Fibroblast of gingiva (primary cell): ENCODE measurements at places on chromosomes 2 and 18.

DNA sequence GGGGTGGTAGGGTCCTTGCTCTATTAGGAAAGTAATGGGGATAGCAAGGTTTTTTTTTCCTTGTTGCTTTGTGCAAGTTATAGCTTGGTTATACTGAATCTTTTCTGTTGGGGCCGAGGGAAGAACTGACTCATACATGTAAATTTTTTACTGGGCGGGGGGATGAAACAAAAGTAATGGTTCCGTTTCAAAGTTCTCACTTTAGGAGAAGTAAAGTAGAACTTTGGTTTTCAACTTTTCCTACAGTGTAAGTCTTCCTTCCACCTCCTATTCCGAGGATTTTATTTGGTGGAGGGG, 1.1 kb downstream of the AFTPH start:
- DNase-seq = peak; percentile 3

DNA sequence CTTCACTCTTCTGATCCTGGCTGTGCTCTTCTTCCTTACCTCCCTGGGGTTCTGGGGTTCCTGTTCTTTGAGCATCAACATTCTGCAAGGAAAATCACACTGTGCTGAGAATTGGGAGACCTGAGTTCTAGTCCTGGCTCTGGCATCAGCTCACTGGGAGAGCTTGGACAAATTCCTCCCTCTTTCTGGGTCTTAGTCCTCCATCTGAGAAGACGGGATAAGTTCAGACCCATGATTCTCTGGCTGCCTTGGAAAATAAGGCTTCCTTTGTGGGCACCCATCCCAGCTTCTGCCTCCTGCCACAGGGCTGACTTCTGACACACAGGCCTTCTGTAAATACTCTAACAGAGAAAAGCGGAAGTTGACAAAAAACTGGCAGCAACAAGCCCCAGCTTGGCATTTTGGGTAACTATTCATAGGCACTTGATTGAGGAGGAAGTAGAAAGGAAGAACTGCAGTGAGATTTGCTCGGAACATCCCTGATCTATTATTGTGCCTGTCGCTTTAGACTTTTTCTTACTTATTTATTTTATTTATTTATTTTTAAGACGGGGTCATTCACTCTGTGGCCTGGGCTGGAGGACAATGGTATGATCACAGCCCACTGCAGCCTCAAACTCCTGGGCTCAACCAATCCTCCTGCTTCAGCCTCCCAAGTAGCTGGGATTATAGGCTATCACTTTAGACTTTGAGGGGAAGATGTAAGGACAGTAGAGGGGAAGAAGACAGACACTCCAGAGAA, 7.9 kb downstream of the PCBP1 start:
- peak; percentile 86 for DNase-seq

DNA sequence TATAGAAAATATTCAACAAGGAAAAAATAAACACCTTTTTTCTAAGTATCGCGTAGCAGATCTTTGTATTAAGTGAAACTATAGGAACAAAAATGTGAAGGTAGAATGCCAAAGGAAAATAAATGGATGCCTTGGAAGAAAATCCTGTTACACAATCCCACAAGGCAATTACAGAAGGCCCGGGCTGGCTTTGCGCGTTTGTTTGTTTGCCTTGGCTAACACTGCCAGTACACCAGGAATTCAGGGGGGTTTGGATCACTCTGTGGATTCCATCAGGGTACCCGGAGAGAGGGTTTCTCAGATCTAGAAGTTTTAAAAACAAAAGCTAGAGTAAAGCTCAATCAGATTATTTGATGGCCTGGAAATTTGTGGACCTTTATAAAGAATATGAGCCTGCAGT, 478.3 kb downstream of the FBXO15 start:
- DNase-seq = peak; percentile 91

DNA sequence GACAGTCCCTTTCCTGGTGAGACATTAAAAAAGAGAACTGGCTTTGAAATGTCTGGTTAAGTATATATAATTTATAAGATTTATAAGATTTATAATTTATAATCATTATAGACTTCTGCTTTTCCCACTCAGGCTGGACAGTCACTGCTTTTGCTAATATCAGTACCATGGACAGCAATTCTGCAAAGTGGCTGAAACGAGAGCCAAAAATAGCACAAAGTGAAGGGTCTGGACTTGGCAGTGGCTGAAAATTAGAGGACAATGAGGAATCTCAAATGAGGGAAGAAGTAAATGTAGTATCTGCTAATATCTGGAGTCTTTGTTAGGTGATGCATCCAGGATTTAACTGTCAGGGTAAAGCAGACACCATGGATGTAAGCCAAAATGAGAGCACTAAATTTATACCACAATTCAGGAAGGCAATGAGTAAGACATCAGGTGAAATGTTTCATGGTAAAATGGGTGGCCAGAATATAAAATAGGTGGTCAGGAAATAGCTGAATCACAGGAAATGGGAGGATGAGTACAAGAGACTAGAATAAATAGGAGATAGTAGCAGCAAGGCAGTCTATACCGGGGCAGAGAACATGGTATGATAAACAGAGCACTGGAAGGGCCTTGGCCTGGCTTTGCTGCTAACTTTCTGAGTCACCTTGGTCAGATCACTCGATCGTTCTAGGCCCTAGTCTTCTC, 39.6 kb upstream of the BOD1L2 start:
- DNase-seq = no peak

- no peak for DNase-seq
These were observed 140.6 kb downstream of the CCDC148 start for GRCh38 chr2:158315803-158316414.

DNA sequence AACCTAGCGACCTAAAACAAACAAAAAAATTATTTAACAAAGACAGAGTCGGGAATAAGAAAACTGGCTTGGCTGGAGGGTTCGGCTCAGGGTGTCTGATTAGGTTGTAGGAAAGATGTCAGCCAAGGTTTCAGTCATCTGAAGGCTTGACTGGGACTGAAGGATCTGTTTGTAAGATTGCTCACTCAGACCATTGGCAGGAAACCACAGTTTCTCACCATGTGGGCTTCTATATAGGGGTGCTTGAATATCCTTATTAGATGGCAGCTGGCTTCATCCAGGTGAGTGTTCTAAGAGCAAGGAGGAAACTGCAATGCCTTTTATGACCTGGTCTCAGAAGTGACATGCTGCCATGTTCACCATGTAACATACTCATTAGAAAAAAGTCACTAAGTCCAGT, 999 bp upstream of the IL36B start:
- DNase-seq = no peak

DNA sequence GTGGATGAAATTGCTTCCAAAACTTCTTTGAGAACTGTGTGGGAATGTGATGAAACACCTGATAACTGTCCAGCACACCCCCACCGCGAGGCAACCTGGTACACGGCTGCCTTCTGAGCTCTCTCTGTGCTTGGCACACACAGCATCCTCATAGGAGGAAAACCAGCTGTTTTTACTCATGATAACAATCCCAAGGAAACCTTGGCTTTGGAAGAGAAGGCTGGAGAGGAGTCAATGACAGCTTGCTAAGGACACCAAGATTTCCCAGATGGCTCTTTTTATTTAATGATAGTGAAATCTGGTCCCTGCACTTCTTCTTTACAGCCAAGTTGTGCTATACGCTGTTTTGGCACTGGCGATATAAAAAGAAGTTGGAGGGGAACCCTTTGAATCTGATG, 232.5 kb upstream of the FN1 start:
- DNase-seq = no peak

DNA sequence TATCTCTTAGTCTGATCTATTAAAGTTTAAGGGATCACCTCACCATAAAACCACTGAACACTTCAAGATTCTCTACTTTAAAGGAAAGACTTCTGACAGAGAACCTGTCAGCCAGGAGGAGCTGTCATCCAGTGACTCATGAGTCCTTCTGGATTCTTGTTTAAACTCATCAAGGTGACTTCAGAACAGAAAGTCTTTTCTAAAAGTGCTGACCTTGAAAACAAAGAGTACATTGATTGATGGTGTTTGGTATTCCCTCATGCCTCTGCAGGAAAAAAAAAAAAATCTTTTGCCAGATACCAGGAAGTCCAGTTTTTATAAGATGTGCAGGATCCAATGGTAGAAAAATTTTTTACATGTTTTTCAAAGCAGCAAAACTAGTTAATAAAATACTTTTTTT, 12.3 kb downstream of the DSG2 start:
- no peak for DNase-seq

GRCh38 chr2:60707750-60708371, 48.2 kb upstream of the PAPOLG start:
- no peak for DNase-seq

DNA sequence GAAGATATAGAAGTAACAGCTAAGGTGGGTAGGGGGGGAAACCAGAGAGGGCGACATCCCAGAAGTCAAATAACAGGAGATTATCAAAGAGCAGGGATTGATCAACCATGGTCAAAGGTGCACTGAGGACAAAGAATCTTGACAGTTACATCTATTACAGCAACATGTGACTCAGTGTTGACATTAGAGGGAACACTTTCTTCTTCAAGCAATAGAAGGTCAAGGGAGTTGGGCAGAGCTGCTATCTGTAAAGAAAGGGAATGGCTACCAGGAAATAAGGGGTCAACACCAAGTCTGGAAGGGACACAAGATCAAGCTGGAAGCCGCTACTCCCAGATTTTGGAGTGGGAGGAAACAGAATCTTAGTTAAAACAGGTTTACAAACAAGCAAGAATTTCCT, 611.0 kb downstream of the TSN start:
- DNase-seq = no peak

DNA sequence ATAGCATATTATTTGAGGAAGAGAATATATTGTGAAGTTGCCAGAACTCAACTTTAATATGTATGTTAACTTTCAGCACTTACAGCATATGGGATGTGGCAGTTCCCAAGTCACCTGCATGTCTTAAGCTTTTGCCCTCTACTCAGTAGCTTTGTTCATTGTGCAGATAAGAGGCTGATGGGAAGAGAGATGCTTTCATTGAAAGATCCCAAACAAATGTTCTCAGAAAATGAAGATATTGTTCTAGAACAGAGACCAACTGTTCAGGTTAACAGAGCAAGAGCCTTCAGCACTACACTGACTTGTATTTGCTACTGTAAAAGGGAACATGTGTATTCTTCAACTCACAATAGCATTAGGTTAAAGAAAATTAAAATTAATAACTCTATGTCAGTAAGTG, 28.1 kb downstream of the GAREM1 start:
- no peak for DNase-seq
